Brain (organoid and tissue), 16 donors: ENCODE measurements at places on chromosomes 2 and 18.
A peak's percentile ranks its signal among the peaks of the same experiment; 100 is the strongest.

DNA sequence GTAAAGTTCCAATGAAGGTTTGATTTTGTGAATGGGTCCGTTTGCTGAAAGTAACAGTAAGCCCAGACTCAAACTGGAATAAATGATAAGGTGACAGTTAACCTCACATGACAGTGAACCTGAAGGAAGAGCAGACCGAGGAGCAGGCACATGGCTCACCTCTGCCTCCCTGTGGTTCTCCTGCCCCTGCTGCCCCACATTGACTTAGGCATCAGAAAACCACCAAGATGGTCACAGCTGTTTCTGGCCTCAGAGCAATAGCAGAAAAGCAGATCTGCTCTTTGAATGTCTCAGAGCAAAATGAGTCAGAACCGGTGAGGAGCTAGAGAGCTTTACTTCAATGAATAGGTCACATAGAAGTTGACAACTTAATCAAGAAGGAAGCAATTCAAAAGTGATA is 487.6 kb downstream of the METTL4 start:
- no peak for DNase-seq

DNA sequence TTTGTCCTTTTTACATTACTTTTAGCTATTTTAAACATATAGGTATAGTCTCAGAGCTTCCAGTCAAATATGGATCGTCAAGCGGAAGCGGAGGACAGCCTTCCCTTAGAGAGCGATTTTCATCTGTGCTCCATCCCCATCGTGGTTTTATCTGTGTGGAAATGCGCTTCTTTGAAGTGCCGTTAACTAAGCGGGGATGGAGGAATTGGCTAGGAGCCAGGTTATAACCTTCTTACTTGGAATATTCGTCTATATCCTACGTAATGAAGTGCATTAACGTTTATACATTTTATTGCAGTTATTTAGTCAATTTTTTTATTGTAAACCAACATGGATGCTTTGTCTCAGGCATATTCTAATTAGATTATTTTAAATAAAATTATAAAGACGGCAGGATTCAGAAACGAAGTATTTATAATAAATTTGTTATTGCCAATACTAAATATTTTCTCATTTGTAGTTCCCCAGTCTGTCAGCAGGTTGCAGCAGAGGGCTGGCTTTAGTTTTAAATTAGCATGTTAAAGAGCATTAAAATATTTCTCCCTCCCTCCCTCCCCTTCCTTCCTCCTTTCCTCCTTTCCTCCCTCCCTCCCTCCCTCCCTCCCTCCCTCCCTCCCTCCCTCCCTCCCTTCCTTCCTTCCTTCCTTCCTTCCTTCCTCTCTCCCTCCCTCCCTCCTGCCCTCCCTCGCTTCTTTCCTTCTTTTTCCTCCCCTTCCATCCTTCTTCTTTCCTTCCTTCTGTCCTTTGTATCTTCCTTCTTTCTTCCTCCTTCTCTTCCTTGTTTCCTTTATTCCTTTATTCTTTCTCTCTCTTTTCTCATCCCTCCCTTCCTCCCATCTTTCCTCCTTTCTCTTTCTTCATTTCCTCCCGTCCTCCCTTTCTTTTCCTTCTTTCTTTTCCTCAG is 80.6 kb upstream of the DOCK10 start:
- peak; percentile 62 for DNase-seq

DNA sequence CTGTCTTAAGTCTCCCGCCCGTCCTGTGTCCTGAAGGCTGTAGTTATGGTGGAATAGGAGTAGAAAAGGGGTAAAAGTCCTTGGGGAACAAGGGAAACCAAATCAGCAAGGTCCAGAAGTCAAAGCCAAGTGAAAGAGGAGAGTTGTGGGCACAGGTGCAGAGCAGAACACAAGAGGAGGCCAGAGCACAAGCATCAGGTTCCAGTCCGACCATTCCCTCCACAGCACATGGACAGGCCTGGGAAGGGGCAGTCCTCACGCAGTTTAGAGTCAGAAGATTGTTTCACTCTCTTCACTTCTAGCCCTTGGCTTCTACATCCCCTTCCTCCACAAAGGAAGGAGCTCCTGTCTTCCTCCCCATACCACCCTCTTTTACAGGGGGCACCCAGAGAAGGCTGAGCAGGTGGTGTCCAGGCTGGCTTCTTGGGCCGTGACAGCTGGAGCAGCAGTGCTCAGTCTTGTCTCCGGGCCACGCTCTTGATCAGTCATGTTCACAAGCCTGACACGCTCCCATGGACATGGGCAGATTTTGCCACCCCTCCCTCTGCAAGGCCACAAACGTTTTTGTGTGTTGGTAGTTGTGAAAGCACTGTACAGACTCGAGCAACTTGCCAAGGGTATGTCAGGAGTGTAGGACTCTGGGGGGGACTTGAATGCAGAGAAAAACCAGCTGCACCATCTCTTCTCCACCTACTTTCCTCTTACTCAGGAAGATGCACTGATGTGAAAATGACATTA is 138.5 kb upstream of the DAPL1 start:
- no peak for DNase-seq

GRCh38 chr18:11002277-11002676 is 147.1 kb downstream of the PIEZO2 start:
- no peak for DNase-seq

DNA sequence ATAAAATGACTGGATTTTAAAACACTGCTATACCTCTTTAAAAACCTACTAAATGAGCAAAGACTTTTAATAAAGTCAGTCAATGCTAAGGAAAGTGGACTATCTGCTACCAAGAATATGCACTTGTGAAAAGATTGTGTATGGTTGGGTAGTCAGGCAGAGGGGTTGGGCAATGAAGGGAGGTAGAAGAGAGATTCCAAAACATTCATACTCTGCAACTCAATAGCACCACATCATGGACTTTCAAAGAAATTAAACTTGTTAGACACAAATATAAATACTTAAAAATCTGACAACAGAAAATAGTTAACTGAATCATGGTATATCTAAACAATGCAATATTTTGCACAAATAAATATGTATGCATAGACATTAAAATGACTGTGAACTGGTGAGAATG is 139.9 kb upstream of the MAPRE2 start:
- DNase-seq: no peak

DNA sequence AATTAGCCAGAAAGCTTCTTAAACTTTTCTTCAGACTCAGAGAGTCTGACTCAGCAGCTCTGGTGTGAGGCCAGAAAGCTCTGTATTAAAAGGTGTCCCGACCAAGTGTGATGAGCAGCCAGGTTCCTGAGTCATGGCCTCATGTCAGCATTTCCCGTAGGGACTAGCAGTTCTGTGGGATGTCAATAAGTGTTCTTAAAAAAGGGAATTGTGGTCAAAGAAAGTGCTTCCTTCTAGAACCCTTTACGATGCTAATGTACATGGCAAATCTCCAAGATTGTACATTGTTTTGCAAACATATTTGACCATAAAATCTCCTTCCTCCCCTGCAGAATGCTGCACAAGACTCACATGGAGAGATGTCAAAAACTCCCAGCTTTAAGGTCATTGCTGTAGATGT is 80.1 kb downstream of the PLA2R1 start:
- DNase-seq: no peak

- DNase-seq: peak; percentile 90
These were observed 16.0 kb downstream of the LRRTM1 start for GRCh38 chr2:80288576-80288975.

DNA sequence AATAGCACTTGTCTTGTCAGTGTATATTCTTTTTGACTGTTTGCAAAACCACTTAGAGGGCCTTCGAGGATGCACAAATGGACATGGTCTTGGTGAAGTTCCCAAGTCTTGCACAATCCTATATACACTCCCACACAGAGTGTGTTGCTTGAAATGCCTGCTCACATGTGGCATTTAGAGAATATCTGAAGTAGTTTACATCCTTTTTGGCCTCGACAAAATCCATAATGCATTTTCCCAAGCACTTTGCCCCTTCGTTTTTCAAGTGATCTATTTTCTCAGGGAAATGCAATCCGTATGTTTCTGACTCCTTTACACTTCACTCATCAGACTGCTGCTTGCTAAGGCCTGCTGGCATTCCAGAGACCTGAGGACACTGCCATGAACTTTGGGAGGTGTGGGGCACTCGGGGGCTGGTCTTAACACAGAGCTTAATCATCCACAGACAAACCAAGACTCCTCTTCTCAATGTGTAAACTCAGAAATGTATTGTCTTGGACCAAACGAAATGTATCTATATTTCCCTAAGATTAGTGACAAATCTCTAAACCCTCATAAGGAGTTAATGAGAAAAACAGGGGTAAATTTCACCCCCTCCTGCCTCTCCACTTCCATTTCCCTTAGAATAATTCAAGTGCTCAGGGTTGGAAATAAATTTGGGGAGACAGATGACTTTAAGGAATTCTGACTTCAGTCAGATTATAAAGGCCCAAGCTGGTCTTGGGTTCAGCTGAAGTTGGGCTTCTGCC is 219.3 kb upstream of the APCDD1 start:
- DNase-seq: no peak

DNA sequence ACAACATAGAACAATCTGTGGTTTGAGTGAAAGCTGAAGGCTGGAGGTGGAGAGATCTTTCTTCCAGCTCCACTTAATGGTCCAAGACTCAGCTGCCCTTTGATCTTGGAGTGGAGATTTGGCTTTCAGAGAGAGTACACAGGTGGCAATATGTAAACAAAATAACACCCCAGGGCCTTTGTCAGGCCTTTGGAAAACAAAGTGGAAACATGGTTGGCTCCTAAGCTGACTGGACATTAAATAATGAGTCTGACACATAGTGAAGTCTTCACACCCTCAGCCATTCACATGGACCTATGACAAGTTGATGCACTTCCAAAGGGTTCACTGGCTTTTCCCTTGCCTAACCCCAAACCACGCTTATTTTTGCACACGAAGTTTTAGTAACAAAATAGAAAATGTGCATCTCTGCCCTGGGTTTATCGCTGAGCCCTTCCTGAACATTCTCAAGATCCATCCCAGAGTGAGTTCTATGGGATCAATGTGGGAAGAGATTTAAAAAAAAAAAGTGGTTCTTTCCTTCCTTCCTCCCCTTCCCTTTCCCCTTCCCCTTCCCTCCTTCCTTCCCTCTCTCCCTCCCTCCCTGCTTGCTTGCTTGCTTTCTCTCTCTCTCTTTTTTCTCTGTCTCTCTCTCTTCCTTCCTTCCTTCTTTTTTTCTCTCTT is 201.3 kb upstream of the NT5C1B start:
- DNase-seq: no peak

GRCh38 chr2:46434851-46435273 is 44.5 kb upstream of the TMEM247 start:
- no peak for DNase-seq

- DNase-seq: peak; percentile 29
These were observed 292.0 kb downstream of the ASXL3 start for GRCh38 chr18:33870059-33870458.

DNA sequence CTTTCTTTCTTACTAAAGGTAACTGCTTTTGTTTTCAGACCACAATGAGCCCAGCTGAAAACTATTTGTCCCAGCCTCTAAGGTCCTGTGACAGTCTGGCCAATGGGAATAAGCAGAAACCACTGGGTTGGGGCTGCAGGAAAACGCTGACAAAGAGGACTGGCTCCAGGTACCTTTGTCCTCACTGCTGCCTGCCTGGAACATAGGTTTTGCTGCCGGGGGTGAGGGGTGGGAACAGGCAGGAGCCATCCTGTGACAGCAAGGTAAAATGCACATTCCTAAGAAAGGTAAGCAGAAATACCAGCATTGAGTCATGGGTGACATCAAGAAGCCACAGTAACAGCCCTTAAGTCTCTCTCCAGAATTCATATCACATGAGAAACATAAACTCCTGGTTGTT is 21.6 kb downstream of the PTPN2 start:
- DNase-seq: no peak

- DNase-seq: no peak
These were observed 1058.5 kb downstream of the CBLN2 start for GRCh38 chr18:71485611-71486010.

DNA sequence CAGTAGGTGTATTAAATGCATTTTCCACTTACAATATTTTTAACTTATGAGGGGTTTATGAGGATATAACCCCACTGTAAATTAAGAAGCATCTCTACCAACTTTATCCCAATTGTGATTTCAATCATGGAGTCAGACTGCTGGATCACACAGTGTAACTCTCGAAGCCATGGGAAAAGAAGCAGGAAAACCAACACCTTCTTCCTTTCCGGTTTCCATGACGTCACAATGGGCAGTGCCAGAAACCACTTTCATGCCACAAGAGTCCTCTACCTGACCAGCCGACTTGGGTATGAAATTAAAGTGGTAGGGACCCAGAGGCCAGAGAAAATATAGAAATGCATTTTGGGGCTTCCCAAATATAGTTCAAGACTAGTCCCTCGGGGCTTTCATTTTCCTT is 4.2 kb downstream of the RNF152 start:
- no peak for DNase-seq

DNA sequence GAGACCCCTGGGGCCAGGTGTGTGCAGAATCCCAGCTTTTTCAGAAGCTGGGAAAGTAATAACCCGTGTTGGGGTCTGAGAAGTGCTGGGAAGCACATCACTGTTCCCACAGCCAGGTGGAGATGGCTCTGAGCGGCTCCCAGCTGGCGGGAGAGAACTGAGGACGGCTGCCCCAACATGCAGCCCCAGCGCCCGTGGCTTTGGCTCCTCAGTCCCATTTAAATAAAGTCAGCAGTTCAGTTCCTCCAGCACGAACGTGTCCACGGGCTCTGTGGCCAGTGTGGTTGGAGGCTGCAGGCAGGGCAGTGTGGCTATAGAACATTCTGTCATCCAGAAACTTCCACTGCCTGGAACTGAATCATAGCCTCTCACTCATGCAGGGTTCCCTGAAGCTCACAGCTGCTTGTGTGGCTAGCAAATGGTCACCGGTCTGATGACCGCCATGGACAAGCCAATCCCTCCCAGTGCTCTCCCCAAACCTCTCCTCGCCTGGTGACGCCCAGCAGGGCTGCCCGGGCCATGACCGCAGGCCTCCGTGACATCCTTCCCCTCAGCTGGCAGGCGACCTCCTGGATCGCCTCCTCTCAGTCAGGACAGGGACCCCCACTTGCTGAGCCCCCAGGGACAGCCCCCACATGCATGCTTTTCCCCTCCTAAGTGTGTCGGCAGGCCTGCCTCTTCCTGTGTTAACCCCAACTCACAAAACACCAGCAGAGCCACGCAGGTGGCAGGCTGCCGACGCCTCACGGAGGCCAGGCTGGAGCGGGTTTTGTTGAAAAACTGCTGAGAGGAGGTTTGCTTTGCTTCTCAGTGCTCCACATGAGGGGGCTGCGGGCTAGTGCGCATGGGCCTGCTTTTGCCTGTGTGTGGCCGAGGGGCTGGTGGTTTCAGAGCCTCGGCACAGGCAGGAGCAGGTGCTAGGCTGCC is 1.3 kb downstream of the RTP5 start:
- DNase-seq: no peak

- peak; percentile 27 for DNase-seq
These were observed 53.7 kb upstream of the MAP3K20 start for GRCh38 chr2:173021939-173022371.

DNA sequence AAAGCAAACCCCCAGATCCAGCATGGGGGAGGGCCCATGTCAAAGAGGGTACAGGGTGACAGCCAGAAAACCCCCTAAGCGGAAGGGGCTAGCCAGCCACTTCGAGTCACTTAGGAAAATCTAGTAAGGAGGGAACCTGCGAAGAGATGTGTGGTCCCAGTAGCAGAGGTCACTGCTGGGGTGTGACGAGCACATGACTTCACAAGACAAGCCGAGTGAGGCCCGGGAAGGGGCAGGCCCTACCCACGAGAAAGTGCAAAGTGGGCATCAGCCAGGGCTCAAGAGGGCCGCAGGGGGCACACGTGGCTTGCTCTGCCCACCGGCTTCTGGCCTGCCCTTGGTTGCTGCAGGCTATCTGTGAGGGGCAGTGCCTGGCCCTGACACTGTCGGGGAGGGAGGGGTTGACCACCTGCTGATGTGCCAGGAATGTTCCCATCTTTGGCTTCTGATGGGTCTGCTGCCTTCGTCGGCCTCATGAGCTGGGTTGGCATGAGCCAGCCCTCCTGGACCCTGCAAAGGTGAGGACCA is 11.5 kb downstream of the ODC1 start:
- no peak for DNase-seq
